ENCODE measurements at places on chromosomes 16 and 17.

GRCh38 chr17:71883845-71884244 lies 237.0 kb upstream of the SOX9 start:
- no peak for DNase-seq

GRCh38 chr16:73616770-73617169 lies 568.8 kb upstream of the ZFHX3 start:
- no peak for DNase-seq

GRCh38 chr16:50933262-50933661 lies 191.4 kb downstream of the CYLD start:
- peak; percentile 13 for DNase-seq

DNA sequence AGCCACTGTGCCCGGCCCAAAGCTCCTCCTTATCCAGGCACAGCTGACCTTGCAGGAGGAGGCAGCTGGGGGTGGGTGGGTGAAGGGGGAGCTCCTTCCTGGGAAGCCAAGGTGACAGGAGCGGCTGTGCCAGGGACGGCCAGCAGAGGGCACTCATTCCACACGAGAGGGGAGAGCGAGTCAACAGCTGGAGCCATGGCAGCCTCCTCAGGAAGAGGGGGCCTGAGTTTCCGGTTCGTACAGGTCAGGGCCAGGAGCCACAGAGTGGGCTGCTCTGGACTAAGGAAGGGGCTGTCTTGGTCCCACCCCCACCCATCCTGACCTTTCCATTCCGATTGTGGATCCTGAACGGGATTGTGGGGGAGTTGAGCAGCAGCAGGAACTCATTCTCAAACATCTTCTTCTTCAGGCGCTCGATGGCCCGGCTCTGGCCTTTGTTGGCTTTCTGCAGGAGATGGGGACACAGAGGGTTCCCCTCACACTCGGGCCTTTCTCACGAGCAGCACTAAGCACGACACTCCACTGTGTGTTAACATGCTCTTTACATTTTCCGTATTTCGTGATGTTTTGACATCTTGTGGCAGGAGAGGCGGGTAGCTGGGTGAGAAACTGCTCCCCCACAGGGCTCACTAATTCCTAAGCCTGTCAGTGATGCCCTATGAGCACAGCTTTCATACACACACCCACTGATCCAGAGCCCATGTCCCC lies 61.6 kb downstream of the TIMM22 start:
- DNase-seq = no peak

DNA sequence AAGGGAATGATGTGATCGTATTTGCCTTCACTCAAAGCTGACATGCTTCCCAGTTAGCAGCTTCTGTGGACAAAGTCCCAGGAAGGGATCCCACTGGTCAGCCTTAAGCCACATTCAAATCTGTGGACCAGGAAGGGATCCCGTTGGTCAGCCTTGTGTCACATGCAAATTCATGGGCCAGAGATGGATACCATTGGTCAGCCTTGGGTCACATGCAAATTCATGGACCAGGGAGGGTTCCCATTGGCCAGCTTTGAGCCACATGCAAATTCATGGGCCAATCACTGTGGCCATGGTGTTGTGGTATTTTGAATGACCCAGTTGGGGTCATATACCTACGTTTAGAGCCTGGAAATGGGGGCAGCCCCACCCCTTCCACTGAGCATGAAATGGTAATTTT lies 201.6 kb downstream of the HS3ST4 start:
- DNase-seq = no peak

DNA sequence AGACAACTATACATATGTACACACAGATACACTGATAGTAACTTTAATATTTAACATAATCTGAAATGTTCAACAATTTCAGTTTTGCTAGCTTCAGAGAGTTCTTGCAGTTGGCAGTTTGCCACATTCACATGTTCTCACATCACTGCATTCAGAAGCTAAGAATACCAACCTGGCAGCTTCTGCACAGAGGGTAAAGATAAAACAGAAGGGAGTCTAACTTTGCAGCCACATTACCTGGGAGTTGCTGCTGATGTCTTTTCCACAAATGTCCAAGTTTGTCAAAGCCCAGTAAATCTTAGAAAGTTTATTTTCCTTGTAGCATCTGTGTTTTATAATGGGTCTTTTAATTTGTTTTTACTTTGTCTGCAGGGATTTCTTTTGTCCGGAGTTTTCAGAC lies 332.0 kb downstream of the BCAS3 start:
- DNase-seq = peak; percentile 5

- no peak for DNase-seq
These were observed 214.3 kb upstream of the CDH5 start for GRCh38 chr16:66152181-66152580.

GRCh38 chr16:12317121-12317810 lies 340.7 kb downstream of the SNX29 start:
- DNase-seq = no peak

DNA sequence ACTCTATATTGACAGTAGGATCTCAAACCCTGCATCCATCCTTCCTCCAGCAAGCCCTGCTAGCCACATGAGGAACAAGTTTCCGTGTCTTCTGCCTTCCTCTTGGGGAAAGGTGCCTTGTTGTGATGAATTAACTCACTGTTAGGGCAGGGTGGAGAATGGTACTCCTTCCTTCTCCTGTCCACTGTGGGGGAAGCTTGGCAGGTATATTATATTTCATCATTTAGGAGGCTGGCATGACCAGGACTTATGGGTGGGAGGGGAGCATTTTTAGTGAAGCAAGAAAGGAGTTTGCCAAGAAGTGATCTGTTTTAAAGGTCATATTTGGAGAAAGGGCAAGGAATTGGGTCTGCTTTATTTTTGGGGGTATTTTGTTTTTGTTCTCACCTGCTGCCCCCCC lies 9.3 kb upstream of the CDC6 start:
- no peak for DNase-seq

GRCh38 chr17:12566291-12566690 lies 99.4 kb upstream of the MYOCD start:
- DNase-seq = no peak

DNA sequence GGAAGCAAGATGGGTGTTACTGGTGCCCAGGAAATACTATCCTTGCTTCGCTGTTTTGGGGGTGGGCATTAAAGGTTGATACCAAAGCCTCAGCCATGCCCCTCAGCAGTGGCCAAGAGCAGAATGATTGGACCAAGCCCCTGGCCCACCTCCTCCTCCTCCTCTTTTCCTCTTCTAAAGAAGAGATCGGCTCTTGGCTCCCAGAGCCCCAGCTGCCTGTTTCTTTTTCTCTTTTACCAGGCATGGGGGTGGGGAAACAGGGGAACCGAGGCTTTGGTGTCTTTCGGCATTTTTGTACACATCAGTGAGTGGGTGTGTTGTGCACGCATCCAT lies 5.8 kb downstream of the THRA start:
- no peak for DNase-seq

DNA sequence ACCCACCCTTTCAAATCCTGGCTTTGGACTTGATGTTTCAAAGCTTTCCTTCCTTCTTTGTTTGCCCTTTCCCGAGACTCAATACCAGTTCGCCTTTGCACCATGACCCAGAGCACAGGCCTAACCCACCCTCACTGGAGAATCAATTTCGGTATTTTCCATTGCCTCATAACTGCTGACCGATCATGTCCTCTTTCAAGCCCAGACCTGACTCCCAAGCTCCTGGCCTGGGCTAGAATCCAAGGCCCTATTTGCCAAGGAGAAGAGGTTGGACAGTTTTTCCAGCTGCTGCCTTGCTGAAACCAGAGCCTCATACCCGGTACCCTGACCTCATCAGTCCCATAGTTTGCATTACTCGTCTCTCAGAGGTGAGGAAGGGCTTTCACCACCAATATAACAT lies 35.3 kb upstream of the HELZ start:
- DNase-seq = no peak

GRCh38 chr16:2209258-2210008 lies 1.2 kb downstream of the BRICD5 start:
- no peak for DNase-seq

DNA sequence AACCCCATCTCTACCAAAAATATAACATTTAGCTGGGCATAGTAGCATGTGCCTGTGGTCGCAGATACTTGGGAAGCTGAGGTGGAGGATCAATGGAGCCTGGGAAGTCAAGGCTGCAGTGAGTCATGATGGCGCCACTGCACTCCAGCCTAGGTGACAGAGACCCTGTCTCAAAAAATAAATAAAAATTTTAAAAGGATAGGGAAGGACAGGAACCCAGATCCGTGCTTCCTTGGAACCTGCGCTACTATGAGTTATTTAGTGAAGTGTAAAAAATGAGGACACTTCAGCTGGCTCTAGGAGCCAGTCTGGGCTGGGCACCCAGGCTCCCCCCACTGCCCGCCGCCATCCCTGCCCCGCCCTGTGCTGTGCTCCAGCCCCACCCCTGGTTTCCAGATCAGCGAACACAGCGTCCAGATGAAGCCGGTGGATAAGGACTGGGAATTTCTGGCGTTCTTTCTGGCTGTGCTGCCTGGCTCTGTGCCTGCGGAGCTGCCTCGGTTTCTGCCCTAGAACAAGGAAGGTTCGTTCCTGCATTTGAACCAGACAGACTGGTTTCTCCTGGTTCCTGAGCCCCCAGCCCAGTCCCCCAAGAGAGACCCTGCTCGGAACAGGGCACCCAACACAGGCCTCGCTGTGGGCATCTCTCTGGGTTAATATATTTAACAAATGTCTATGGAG lies 18.5 kb downstream of the PLLP start:
- peak; percentile 61 for DNase-seq

DNA sequence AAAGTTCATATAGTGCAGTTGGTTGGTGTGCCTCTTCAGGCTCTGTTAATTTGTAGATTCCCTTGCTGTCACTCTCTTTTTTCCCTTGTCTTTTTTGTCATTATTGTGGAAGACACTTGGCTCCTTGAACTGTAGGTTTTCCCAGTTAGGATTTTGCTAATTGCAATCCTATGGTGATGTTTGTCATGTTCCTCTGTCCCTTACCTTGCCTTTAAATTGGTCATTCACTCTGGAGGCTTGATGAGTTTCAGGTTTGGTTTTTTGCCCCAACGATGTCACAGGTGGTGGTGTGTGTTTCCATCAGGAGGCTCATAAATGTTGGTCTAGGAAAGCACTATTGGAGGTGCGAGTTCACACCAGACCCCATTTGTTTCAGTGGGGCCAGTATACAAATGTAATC lies 383.7 kb downstream of the SNX29 start:
- DNase-seq = no peak
